ENCODE measurements at places on chromosomes 6 and 20.
A peak's percentile ranks its signal among the peaks of the same experiment; 100 is the strongest.

DNA sequence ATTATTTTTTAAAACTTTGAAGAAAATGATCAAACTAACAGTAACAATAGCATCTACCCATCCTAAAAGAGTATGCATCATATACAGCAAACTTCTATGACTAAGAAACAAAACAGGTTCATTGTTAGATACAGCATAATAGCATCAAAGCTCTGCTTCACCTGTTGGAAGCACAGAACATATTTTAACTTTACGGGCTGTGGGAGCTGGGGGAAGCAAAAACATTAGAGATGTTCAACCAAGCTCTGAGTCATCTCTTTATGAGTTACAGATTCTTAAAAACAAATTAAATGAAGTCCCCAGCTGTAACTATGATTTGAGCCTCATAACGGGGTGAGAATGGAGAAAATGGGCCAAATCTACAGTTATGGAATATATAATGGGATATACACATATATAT lies 63.4 kb downstream of the SYNE1 start:
- DNase-seq: no peak

- no peak for DNase-seq
Observed at GRCh38 chr20:9441948-9442347, 72.4 kb upstream of the LAMP5 start.

DNA sequence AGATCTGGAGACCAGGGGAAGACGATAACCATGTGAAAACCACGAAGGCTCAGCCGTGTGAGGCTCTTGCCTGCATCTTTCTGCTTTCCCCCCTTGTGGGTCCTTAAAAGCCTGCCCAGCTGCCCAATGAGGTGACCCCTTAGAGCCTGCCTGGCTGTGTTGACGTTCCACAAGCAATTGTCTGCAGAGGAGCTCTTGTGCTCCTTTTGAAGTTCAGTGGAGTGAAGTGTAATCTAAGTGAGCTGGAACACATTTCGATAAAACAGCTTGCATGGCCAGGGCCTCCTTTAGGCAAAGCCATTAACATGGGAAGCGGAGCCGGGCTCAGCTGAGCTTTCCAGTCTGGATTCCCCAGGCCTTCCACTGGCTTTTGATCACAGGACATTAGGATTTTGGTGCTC lies 27.3 kb upstream of the TCP11 start:
- DNase-seq: no peak

DNA sequence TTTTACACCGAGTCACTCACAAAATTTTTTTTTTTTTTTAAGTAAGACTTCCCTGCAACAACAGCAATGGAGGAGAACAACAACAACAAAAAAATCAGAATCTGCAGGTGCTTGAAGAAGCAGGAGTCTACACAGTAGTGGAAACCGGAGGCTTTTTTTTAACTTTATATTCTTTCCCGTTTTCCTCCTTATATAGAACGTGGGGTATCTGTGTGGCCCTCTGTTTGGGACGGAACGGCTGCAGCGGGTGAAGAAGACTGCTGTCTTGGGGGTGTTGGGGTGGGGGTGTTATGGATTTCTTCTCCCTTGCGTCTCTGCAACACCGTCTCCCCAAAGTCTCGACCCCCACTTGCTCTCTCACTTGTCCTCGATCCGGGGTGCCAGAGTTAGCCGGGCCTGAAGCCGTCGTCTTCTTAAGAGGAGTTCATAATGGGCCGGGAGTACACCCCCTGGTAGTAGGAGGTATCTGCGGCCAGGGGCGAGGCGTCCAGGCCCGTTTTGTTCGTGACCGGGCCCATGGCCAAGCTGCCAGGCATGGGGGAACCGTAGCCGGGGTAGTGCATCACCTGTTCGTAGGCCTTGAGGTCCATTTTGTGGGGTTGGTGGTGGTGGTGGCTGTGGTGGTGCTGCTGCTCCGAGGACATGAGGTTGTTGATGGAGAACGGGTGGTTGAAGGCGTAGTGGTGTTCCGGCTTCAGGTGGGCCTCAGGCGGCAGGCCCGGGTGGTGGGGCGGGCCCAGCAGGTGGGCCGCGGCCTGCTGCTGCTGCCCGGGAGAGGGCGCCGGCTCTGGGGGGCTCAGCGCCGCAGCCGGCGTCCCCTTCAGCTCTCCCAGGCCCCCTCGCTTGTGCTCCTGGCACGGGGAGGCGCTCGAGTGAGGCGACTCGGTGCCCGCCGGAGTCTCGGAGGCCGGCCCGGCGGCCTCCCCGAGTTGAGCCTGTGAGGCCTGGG lies 2.7 kb downstream of the FOXA2 start:
- DNase-seq: no peak

GRCh38 chr6:165458134-165458533 lies 148.7 kb upstream of the C6orf118 start:
- DNase-seq: no peak

- no peak for DNase-seq
Observed at GRCh38 chr6:20542927-20543602, 8.8 kb downstream of the CDKAL1 start.

- no peak for DNase-seq
Observed at GRCh38 chr20:8227293-8227692, 95.2 kb downstream of the PLCB1 start.

GRCh38 chr20:58719971-58720371 lies 27.4 kb downstream of the NPEPL1 start:
- DNase-seq: no peak

GRCh38 chr6:125201961-125202729 lies 48.6 kb downstream of the TPD52L1 start:
- no peak for DNase-seq

GRCh38 chr6:6003621-6004366 lies 2.9 kb downstream of the NRN1 start:
- no peak for DNase-seq

DNA sequence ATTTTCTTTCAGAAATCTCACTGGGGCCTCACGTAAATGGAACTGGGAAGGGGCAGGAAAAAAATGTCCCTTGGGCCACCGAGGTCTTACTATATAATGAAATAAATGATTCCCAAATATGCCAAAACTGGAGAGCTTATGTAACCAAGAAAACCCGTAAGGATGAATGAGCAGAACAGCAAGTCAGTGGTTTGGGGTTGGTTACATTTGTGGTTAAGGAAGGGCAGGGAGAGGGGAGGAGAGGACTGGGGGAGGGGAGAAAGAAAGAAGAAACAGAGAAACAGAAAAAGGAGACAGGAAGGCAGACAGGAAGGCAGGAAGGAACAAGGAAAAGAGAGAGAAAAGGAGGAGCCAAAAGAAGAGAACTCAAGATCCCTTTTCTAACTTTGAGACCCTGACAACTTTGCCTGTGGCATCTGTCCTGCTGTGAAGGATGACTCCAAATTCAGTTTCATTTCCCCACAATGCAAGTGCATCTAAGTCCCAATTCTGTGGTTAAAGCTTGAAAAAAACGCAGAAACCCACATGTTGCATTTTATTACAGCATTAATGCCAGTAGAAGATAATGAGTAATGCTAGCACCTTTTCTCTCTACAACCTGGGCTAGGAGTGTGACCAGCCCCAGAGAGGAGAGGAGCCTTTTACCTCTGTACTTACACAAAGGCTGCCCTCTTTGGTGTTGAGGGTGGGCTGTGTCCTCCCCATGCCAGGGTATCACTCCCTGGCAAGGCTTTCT lies 10.8 kb upstream of the ARMC2 start:
- DNase-seq: no peak

GRCh38 chr20:24970030-24970553 lies 21.0 kb downstream of the CST7 start:
- DNase-seq: no peak

DNA sequence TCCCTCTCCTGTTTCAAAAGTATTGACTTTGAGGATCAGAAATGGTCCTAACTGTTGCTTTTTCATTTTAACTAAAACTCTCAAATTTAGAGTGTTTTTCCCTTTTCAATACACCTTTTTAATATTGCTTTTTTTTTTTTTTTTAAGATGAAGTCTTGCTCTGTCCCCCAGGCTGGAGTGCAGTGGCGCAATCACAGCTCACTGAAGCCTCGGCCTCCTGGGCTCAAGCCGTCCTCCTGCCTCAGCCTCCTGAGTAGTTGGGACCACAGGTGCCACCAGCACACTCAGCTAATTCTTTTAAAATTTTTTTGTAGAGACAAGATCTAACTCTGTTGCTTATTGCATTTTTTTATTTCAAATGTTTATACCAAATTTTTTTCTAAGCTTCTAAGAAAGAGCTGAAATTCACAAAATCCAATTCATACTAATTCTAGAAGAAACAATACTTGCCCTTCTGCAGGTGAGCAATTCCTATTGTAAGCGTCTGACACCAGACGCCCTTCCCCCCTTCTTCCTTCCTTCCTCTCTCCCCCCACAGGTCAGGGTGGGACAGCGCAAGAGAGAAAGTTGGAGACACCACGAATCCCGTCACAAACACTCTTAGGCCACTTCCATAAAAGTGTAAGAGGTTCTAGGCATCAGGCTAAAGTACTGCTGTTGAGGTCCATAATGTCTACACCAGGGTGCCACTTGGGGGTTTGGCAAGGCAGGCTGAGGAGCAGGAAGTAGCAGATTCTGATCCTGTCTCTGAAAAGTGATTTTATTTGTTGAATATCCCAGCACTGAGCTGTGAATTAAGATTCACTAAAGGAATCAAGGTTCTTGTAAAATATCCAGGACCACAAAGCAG lies 12.8 kb downstream of the DLL1 start:
- no peak for DNase-seq

- DNase-seq: no peak
Observed at GRCh38 chr20:53530440-53530839, 63.2 kb downstream of the ZNF217 start.

DNA sequence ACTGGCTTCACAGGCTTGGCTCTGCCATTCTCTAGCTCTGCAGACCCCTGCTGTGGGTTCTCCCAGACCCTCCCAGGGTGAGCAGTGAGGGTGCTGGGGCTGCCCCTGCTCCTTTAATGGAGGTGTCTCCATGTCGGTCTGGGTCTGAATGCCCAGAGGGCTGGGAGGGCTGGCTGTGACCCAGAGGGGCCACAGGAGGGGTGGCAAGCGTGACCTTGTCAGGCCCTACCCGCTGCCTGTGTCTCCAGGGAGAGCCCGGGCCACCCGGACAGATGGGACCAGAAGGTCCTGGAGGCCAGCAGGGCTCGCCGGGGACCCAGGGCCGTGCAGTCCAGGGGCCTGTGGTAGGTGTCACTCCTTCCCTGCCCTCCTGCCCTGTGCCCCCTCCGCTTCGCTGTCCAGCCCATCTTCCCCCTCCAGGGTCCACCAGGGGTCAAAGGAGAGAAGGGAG lies 32.1 kb downstream of the COL20A1 start:
- DNase-seq: no peak

DNA sequence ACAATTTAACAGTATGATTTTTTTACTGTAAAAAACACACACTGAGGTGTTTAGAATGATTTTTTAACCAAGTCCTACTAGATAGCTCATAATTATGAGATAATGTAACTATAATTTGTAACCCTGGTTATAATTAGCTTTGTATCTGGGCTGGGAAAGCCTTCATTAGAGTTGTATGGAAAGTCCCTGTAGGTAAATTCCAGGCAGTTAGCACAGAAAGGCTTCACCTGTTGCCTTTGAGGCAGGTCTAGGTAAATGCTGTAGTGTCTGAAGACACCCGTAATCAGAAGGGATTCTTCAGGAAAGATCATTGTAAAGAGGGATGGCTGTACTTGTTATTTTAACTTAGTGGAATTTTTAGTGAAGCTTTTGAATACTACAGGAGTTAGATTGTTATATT lies 1.9 kb downstream of the TMEM200A start:
- DNase-seq: no peak

GRCh38 chr6:139250296-139251044 lies 41.3 kb downstream of the TXLNB start:
- DNase-seq: no peak

DNA sequence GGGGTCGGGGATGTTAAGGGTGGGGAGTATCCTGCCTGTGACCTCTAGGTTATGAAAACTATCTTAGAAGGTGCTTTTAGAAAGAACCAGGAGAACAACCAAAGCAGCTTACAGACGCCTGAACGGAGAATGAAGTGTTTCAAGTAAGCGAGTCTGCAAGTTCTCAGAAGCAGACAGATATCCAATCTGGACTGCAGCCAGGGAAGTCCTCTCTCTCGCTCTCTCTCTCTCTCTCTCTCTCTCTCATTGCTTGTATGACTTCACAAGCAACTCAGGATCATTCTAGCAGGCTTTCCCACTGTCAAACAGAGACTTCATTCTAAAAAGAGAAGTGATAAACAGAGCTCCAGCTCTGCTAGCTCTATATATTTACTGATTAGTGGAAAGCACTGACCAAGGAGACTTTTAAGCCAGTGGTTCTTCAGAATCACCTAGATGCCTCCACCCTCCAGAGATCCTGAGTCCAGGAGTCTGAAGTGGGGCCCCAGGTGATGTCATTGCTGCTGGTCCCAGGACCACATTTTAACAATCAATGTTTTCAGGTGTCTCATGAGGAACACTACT lies 6.0 kb downstream of the TCF21 start:
- no peak for DNase-seq

DNA sequence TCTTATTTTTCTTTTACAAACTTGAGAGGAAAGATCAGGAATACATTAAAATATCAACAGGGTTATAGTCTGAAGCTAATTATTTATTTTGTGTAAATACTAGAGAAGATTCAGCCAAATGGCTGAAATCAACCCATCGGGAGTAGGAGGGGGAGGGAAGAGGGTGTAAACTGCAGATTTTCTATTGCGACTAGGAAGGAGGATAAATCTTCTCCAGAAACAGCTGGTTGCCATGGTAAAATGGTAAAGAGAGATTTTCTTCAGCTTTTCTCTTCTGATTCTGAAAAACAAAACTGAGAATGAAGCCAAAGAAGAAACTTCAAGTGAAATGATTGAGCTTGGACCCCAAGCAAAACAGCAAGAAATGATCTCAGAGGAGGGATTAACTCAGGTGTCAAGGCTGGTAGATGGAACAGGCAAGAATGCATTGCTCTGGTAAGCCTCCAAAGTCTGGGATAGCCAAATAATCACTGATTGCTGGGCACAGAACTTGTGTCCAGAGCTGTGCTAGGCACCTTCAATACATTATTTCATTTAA lies 193.5 kb upstream of the SPTLC3 start:
- no peak for DNase-seq

GRCh38 chr20:38937978-38938473 lies 11.8 kb downstream of the FAM83D start:
- no peak for DNase-seq

- DNase-seq: no peak
Observed at GRCh38 chr6:43834528-43835155, 64.6 kb downstream of the VEGFA start.

GRCh38 chr20:35446356-35447078 lies 8.5 kb upstream of the GDF5 start:
- no peak for DNase-seq

GRCh38 chr6:164911873-164912580 lies 397.4 kb downstream of the C6orf118 start:
- no peak for DNase-seq

DNA sequence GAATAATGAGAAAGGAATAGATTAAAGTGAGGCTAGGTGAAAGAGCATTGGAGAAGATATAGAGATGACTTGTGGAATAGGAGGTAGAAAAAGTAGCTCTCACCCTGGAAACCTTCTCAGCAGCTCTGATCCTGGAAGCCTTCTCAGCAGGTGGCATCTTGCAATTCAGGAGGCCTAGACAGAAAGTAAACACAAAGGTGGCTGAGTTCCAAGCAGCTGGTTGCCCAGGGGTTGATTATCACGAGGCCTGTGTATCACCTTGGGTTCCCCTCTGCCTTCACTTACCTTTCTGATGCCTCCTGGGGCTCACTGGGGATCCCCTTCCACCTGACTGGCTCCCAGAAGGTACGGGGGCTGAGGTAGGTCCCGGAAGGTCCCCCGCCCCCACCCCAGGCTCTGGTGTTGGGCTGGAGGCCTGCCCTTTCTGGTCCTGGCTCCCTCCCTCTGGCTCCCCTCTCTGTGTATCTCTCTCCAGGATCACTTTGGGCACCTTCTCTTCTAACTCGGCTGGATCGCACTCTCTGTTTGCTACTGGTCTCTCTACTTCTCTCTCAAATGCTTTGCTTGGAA lies 9.7 kb downstream of the MDC1 start:
- no peak for DNase-seq

GRCh38 chr20:19758501-19759331 lies 658 bp downstream of the RIN2 start:
- peak; percentile 41 for DNase-seq

Measured in left renal pelvis (tissue), 4 donors.